ENCODE measurements at places on chromosomes 7 and 10.

DNA sequence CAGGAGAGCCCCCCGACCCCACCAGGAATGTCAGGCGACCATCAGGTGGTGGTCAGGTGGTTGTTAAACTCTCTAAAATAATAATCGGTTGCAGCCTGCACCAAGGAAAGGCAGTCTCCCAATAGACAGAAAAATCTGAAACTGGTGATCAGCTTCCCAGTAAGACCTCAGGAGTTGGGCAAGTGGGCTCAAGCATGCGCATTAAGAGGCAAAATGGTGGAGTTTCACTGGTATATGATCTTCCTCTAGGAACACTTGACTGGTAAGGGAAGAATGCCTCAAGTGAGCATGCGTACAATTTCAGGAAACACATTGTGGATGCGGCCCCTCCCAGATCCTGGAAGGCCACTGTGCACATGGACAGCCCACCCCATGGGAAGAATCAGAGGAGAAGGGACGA, 619.9 kb downstream of the TYW1 start:
- no peak for DNase-seq

DNA sequence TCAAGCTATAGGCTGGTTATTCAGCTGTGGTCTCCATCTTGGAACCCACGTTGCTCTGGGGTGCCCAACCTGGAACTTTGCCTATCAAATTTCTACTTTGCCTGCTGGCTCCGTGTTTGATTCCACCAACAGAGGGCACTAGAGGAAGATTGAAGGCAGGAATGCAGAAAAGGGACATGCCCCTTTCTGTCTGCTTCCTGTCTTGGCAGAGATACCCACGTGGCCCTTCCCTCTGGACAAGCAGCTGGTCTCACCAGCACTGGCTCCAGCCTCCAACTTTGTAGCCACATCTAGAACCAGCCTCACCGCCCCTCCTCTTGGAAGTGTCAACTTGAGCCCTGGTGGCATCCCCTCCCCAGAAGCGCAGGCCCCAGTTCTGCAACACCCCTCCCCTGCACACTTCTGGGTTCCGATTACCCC, 52.1 kb upstream of the ZNF438 start:
- DNase-seq = peak; percentile 44

- no peak for DNase-seq
Observed at GRCh38 chr10:75766106-75766505, 334.7 kb downstream of the LRMDA start.

- DNase-seq = no peak
Observed at GRCh38 chr7:159012353-159013069, 132.2 kb downstream of the VIPR2 start.

All from AG20443 (cell line).